ENCODE measurements at places on chromosomes 2 and 18.

- DNase-seq, result no peak
Observed at GRCh38 chr2:39359453-39360038, 77.5 kb downstream of the MAP4K3 start.

- DNase-seq, result no peak
Observed at GRCh38 chr2:144924827-144925226, 404.9 kb upstream of the ZEB2 start.

DNA sequence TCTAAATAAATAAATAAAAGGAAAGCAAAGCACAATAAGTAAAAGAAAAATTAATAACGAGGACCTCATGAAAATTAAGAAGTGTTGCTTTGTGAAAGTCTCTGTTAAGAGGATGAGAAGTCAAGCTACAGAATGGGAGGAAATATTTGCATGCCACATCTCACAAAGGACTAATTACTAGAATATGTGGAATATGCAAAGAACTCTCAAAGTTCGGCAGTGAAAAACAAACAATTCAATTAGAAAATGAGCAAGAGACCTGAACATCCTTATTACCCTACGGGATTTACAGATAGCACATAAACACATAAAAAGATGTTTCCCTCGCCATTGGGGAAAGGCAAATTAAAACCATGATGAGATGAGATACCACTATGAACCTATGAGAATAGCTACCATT, 23.3 kb downstream of the CYP26B1 start:
- no peak for DNase-seq

DNA sequence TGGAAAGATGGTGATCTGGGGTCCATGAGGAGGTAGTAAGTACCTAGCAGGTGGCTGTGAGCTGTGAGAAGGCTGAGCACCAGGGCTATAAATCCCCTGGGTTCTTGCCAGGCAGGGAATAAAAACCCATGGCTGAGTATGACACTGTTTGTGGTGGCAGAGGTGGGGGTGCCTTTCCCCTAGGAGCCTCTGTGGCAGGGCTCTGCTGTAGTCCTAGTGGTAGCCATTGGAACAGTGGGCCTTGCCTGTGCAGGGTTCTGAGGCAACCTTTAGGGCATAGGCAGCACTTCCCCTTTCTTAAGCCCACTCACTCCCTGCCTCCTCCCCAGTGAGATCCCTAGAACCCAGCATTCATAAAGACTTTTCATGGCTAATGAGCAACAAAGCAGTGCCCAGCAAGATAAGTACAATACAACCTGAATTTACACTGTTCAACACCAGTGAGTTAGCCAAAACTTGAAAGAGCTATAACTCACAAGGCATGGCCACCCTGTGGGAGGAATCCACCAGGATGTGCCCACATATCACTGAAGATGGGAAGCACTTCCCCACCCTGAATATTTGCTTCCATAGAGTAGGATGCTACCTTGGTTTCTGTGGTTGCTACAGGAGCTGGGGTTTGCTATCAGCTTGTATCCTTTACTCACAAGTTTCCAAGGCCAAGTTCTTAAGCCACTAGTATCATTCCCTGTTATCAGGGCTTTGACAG, 100.9 kb upstream of the NEUROD1 start:
- no peak for DNase-seq

DNA sequence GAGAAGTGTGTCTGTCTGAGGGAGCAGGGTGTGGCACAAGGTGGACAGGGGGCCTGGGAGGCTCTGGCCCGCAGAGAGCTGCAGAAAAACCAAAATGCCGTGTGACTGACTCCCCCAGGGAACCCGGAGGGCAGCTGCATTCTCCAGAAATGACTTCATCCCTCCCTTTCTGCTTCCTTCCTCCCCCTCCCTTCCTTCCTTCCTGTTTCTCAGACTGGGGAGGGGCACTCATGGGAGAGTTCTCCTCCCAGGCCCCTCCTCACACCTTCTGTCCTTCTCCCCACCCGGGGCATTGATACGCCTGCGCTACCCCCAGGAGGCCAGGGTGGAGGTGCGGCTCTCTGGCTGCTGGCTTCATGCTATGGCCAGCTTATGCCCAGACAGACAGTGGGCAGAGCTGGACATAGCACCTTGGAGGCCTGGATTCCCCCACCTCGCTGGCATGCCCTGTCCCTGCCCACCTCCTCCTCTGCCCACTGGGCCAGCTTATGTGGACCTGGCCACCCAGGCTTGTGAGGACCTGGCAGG, 8.2 kb upstream of the GPR17 start:
- DNase-seq, result no peak

GRCh38 chr2:96407041-96407918, 71.7 kb downstream of the NCAPH start:
- peak; percentile 28 for DNase-seq

DNA sequence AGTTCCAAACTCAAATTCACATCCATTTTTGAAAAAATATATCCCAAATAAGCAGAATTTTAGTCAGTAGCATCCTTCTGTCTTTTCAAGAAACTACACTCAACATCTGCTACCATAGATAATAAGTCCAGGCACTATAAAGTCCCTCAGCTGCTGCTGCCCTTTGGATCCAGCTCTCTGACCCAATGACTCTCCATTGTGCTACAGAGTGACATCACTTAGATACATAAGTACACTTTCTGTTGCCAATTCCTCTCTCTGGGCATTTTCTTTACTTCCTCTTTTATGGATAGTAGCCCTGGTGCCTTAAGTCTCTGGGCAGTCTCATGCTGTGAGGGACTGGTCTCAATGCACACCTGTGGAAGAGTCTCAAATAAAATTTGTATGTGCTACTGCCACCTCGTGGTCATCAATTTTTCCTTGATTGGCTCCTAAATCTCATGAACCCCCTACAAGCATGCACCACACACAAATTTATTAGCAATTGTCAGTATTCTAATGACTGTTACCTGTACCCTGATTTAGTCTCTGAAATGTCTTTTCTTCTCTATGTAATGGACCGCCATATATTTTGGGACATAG, 219.2 kb downstream of the LRP1B start:
- no peak for DNase-seq

DNA sequence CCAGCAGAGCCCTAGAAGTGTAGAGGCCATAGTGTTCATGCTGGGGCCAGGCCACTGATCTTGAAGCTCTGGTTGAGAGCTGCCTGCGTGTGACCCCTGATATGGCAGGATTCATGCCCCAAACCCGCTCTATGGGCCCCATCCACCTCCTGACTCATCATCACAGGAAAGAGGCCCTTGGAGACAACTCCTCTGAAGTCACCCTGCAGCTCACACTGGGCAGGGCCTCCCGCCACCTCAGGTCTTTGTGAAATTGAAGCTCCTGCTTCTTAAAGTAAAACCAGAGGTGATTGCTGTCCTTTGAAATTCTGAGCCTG, 12.0 kb upstream of the TUBB6 start:
- DNase-seq, result no peak

GRCh38 chr2:170824526-170825015, 7.9 kb downstream of the GAD1 start:
- no peak for DNase-seq

DNA sequence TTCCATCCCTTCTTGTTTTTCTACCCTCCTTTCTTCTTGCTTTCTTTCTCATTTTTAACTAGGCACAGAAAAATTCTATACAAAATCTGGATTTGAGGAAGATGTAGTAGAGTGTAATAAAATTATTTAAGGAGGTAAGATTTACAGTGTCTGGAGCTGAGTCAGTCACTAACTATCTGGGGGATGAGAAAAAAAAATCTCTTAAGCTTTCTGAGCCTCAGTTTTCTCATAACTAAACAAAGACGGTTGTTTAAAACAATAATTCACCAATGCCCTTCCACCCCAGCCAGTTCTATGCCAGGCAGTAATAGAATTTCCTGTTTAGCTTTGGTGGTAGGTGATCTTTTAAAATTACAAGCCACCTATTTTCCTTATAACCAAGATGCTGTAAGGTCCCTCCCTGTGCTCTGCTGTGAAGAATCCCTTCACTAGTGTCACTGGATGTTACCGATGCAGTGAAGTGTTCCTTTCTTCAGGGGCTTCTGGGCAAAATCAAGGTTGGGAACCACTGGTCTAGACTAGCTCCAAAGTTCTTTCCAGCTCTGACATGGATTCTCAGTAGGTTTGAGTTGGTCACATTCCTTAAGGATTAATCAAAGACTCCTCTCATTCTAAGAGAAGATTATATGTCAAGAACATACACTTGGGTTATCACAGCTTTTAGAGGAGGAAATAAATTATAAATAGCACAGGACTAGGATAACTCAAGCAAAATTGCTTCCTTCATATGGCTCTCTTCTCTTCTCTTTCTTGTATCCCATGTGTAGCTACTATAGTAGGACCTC, 289.0 kb downstream of the CDH2 start:
- no peak for DNase-seq

- DNase-seq, result no peak
Observed at GRCh38 chr2:64838817-64839216, 150.4 kb upstream of the SLC1A4 start.

DNA sequence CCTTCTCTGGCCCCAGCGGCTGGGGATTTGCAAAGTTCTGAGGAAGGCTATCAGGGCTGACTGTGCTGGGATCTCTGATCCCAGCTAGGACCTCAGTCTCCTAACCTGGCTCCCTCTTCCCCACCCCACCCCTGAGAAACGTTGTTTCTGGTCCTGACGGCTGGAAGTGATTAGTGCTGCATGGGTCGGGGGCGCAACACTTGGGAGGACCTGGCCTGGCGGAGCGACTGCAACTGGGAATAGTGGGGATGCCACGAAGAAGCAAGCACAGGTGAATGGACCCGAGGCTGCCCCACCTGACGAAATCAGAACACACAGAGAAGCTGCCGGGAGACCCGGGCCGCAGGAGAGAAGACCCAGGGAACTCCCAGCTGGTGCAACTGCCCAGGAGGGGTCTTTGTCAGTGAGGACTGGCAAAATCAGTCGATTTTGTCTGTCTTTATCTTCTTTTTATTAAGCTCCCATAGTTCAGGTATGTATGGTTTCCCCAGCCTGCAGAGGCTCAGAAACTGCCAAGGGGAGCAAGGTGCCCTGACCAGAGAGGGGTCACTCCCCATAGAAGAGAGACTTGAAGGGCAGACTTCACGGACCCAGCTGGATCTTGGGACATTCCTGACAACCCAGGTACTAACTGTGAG, 656 bp upstream of the LBX2 start:
- DNase-seq, result no peak

GRCh38 chr2:144474017-144474416, 45.9 kb downstream of the ZEB2 start:
- DNase-seq, result no peak

DNA sequence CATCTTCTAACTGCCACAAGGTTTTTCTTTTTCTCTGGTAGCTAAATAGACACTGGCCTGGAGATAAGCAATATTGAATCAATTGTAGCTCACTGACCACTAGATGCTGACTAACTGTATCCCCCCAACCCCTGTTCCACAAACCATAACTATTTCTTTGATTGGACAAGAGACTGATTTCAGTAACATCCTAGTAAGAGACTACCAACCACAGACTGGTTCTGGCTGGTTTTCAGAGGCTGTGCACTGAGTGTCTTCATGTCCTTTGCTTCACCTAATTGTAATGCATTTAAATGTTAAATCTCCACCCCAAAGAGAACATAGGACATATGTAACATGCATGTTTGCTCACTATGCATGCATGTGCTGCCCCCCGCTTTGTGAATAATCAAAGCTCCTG, 3.2 kb upstream of the AAK1 start:
- DNase-seq, result no peak

DNA sequence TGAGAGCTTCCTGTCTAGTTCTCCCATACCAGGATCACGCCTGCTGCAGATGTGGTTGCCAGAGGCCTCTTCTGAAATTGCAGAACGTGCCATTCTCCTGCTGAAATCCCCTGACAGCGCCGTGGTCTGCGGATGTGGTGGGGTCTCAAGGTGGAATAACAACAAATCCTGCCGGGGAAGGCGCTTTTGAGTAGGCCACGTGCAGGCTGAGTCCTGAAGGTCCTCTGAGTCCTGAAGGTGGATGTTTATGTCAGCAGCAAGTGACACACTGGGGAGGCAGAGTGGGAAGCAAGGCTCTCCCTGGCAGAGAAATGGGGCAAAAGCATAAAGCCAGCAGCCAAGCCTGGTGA, 241.4 kb downstream of the MYCN start:
- DNase-seq, result no peak

DNA sequence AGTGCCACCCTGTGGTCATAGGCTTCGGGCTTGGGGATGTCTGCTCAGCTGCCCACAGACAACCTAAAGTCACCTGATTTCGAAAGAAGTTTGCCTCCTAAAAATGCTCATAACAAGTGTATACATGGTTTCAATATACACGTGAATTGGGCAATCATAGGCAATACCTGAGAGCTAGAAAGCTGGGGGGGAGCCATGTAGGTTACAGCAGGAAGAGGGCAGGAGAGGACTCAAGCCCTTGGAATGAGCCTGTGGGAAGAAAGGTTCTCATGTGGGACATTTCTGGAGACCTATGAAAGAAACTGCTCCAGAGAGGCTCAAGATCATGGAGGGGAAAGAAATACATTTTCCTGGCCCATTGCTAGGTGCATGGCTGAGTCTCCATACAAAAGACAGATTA, 109.7 kb downstream of the ACOXL start:
- DNase-seq, result no peak

GRCh38 chr2:227163998-227164762, at the start of the genes COL4A3 and COL4A4:
COL4A3 (plus strand) TSS chr2:227164624; CDS start chr2:227164727, 103 bp downstream.
COL4A4 (minus strand) TSS chr2:227164205; CDS start chr2:227147483, 16,722 bp downstream.
- DNase-seq, result no peak

DNA sequence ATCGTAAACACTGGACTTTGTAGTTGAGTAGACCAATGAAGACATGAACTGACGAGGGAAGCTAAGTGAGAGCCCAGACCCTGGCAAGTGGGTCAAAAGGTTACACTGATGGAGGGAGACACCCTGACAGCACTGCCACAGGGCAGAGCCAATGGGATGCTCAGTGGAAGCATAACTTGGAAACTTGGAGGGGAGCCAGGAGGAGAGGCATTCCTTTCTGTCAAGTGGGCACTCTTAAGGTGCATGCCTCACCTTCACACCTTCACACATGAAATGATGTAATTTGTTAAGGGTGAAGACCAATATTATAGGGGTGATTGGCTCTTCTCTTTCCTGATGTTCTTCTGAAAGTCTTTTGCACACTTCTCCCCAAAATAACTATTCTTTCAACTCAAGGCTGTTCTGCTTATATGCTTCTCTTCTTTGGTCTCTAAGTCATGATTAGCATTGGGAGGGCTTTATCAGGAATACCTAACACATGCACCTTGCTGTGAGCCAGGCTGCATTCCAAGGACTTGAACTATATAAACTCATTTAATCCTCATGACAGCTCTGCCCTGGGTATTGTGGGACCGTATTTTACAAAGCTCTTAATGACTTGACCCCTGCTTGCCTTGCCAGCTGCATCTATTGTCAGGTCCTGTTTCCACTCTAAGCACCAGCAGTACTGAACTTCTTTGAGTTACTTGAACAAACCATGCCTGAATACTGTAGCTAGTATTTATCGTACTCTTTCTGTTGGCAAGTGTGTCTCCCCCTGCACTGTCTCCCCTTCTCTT, 19.0 kb downstream of the RPL37A start:
- no peak for DNase-seq

- DNase-seq, result no peak
Observed at GRCh38 chr2:118584062-118584749, 263.2 kb downstream of the EN1 start.

Data from stimulated activated CD8-positive, alpha-beta memory T cell treated with anti-CD3 and anti-CD28 coated beads, Interleukin-2, amount 100 ng/mL, for 1 hour (primary cell).